Stimulated activated CD4-positive, alpha-beta T cell treated with anti-CD3 and anti-CD28 coated beads, TNF-alpha, amount 100 ng/mL, for 1 hour (primary cell): ENCODE measurements at places on chromosomes 2 and 18.
A peak's percentile ranks its signal among the peaks of the same experiment; 100 is the strongest.

DNA sequence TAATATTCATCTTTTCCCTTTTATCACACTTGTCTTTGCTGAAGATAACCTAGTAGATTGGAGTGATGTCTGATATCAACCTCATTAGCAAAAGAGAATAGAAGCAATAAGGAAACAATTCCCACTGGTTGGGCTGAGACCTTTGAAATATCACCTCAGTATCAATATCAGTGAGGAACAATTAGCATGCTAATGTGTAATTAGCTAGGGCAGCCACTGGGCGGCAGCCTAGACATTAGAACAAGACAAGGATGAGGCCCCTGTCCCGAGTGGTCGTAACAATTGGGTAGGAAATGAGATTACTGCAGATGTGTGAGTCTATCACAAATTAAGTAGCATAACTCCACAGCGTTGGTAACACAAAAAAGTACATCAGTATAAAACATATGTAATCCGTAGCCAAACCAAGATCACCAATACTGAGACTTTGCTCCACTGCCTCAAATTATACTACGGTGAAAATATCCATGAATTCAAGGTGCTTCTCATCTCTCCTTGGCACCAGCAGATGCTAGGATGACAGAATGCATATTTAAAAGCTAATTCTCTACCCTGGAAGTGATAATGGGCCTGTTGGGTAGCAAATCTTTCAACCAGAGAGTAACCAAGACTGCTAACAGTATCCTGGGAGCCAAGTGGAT is 99.1 kb downstream of the ALPK2 start:
- peak; percentile 28 for DNase-seq

GRCh38 chr18:5585653-5586052 is 41.9 kb upstream of the EPB41L3 start:
- DNase-seq: no peak

GRCh38 chr2:21633466-21633865 is 509.7 kb downstream of the TDRD15 start:
- DNase-seq: no peak

- no peak for DNase-seq
These were observed 17.6 kb upstream of the CD28 start for GRCh38 chr2:203688798-203689197.
